ENCODE measurements at places on chromosomes 1 and 21.
A peak's percentile ranks its signal among the peaks of the same experiment; 100 is the strongest.

DNA sequence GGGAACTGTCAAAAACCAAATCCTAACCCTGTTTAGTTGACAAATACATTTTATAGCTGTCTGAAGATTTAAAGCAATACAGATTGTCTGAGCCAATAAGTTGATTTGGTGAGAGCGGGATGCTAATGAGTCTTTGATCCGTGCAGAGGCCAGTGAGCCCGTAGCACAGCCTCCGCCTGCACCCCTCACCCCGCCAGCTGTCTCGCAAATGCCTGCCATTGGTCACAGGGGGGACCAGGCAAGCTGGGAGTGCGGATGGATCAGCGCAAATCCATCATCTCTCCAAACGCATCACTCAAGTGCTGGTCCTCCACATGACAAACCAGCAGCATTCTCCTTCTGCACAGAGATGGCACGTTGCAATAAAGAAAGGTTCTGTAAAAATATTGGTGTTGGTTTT is 51.0 kb downstream of the ZBTB18 start:
- no peak for DNase-seq

GRCh38 chr1:52423771-52424170 is 19.4 kb downstream of the PRPF38A start:
- peak; percentile 76 for DNase-seq

DNA sequence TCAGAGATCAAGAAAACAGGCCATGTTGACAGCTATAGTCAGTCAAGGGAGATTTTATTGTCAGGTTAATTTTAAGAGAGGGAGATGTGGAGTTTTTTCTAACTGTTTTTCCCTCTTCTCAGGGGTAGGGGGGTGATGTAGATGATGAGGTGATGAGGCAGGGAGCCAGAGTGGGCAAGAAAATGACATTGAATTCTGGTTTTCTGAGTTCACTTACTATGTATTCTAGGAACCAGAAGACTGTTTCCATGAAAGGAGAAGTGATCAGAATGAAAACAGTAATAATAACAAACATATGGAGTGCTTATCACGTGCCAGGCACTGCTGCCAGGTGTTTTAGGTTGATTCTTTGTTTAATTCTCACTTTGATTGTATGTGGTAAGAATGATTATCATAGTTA is 40.2 kb downstream of the CASQ2 start:
- DNase-seq = no peak

DNA sequence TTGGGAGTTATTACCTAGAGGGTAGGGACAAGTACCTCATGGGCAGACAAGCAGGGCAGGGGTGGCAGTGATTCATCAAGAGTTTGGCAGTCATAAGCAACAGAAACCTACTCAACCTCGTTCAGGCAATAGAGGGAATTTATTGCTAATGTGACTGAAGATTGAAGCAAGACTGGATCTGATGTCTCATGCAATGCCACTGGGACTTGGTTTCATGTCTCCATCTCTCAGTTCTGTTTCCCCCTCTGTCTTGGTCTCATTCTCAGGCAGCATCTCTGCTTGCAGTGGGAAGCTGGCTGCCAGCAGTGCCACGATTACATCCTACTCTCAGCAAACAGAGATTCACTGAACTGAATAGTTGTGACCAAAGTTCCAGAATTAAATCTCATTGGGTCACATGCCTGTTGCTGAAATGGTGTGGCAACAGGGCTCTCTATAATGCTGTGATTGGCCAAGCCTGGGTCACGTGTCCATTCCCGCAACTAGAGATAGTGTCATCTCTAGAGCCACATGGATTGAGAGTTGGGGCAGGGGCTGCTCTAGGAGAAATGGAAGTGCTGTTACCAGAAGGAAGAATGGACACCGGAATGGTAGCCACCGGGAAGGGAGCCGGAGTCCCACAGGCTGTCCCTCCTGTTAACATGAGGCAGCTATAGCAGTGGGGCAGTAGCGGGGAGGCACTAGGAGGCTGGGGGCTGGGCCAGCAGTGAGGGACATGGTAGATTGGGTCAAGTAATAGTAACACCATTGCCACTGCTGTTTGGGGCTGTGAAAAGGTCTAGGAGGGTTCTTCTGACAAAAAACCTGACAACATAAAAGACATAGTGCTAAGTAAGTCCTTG is 3.9 kb upstream of the CDC42 start:
- peak; percentile 17 for DNase-seq

DNA sequence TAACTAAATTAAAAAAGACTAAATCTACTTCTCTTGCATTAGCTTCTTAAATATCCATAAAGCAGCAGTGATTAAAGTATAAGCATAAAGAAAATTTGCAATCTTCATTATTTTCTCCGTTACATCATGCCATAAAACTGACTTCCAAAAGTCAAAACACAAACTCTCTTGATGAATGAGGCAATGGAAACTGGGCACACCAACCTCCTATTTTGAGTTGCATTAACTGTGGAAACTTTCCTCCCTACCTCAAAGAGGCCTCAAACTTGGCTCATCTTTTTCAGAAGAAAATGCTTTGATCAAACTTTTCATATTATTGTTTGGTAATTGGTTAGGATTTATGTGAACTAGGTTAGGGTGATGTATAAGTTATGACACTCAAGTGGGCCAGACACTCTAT is 4.1 kb upstream of the BTG3 start:
- no peak for DNase-seq

GRCh38 chr1:78045926-78046778 is at the start of gene GIPC2:
TSS of gene GIPC2 (plus strand) at chr1:78045966. CDS start at chr1:78046095, 129 bp downstream.
- no peak for DNase-seq

DNA sequence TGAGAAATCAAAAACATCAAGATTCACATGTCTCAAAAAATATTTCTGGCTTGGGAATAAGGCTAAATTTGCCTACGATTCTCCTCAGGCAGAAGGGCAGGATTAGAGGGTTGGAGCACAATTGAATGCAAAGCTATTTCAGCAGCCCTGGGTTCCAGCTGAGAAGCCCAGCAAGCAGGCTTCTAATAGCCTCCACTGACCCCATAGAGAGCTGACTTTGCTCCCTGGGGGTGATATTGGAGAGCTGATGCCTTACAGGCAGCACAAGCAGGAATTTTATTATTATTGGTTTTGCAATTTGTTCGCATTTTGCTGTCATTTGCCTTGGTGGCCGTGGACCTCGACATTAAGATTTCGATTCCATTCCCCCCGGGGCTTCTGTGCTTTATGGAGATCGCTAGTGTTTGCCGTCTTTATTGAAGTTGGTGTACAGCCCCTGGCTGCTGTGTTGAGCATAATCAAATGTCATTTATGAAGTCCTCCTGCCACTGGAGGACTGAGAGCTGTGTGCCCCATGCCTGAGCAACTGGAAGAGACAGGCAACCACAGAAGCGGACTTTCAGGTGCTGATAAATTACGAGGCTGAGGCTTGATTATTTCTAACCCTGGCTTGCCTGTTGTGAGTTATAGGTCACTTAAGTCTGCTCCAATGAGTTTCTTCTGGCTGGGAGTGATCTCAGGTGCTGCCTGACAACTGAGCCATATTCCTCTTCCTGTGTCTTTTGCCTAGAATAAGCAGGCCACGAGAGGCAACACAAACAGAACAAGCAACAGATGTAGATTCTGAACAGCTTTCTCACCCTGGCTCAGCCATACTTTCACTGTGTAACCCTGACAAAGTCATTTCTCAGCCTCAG is 518.4 kb upstream of the CAMK1G start:
- no peak for DNase-seq

DNA sequence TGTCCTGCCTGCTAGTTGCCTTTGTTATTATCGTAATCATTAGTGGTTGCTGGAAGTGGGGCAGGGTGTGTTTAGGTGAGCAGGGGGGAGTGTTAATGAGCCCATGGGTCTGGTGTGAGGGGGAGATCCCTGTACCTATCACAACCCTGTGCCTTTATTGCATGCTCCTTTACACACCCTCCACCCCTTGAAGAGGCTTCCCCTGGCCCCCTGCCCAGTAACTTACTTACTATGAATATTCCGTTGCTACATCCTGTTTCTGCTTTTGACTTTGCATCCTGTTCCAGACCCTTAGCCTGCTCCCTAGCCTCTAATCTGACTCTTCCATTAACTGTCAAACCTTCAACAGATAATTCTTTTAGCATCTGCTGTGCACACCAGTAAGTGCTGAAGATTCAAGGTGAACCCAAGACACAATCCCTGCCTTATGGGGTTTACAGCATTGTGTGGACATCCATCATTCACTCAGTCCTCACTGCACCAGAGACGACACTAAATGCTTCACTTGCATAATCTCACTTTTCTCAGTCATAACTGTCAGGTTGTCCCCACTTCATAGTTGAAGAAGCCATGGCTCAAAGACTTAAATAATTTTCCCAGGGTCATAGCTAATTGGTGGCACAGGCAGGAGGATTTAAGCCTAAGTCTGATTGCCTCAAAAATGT is 47.9 kb downstream of the CDC7 start:
- peak; percentile 79 for DNase-seq

DNA sequence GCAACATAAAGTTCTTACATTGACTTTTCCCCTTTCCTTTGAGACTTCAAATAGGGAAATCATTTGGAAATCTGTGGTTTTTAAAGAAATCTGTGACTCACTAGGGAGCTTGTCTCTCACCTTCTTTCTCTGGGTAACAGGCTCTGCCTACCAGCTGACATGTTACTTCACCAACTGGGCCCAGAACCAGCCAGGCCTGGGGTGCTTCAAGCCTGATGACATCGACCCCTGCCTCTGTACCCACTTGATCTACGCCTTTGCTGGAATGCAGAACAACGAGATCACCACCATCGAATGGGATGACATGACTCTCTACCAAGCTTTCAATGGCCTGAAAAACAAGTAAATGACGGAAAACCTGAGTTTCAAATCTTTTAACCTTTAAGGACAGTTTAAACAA is 9.2 kb upstream of the CHIA start:
- DNase-seq = no peak

- no peak for DNase-seq
These were observed 3.6 kb upstream of the RSPH1 start for GRCh38 chr21:42499444-42500112.

DNA sequence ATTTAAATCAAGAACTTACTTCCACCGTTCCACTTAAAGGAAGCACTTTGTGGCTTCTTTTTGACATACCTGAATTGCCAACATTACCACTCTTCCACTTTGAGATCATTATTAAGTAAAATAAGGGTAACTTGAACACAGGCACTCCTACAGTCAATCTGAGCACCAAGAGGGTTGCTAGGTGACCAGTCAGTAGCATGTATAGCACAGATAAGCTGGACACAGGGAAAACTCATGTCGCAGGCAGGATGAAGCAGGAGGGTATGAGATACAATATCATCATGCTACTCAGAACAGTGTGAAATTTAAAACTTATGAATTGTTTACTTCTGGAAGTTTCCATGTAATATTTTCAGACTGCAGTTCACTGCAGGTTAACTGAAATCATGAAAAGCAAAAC is 47.0 kb upstream of the RAP1GAP start:
- no peak for DNase-seq

- no peak for DNase-seq
These were observed 3.2 kb downstream of the INKA2 start for GRCh38 chr1:111735858-111736544.

DNA sequence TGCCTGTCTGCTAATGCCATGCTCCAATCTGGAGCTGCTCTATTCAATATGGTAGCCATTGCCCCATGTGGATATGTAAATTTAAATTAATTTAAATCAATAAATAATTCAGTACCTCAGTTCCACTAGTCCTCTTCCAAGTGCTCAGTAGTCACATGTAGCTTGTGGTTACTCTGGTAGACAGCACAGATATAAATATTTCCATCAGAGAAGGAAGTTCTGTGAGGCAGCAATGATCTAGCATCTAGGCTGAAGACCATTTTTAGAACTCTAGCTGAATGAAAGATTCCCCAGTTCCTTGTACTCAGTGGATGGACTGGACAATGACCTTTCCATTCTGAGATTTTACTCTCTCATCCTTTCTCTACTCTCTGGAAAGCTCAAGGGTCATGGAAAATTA is 25.8 kb upstream of the CAPZB start:
- no peak for DNase-seq

DNA sequence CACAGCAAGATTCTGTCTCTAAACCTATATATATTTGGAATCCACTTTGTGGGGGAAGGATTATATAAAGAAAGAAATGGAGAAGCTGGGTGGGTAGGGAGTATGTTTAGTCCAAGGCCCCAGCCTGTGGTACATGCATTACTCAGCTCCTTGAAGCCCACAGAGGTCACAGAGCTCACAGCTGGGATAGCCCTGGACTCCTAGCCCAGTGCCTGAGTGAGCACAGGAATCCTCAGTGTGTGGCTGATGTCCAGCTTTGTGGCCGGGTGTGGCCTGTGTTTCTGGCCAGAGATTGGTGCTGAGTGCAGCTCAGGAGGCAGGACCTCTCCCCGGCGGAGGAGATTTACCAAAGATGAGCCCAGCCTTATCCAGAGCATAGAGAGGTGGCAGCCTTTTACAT is 7.6 kb downstream of the CAPN9 start:
- DNase-seq = no peak

GRCh38 chr1:41623736-41624135 is 139.3 kb upstream of the EDN2 start:
- DNase-seq = no peak

- peak; percentile 86 for DNase-seq
These were observed 5.8 kb downstream of the TTC13 start for GRCh38 chr1:230972855-230973271.

DNA sequence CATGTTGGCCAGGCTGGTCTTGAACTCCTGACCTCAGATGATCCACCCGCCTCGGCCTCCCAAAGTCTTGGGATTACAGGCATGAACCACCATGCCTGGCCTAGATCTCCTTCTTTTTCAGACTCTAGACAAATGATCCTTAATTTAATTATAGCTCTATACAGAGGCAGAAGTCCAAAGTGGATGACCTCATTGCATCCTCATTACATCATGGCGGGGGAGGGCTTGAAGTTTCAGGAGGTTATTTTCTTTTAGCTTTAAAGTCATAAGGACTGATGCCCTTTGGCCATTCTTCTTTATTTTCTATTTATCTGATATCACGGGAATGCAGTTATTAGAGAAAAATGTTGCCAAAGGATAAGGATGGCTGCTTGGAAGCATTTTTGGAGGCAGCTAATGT is 14.1 kb upstream of the MARK1 start:
- no peak for DNase-seq

DNA sequence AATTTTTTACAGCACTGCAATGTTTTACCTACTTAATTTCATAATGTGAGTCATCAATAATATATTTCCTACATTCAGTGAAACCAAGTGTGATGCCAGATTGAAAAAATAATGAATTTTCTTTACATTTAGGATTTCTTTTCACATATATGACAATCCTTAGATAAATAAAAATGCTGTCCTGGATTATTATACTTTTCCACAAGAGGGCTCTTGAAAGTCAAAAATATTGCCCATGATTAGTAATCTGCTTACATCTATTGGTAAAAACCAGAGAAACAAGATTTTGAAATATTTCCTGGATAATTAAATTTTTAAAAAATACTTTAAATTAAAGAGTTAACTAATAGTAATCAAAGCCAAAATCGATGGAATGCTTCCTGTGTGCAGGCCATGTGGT is 86.8 kb upstream of the PLPPR4 start:
- DNase-seq = no peak

DNA sequence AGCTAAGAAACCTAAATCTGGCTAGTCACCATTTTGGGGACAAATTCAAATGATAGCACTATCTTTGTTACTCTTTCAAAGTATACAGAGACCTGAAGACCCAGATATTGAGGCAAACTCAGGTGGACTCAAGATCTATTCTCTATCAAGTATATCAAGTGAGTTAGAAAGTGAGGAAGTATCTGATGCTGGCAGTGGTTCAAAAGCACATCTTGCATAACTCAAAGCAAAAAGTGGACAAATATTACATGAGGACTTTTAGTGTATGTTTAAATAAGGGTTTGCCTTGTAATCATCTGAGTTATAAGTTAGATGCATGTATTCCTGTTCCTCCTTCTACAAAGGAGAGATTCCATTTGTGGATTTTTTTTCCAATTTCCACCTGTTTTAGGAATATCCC is 338.4 kb downstream of the DISC1 start:
- DNase-seq = no peak

All from activated CD4-positive, alpha-beta T cell treated with anti-CD3 and anti-CD28 coated beads, Interleukin-2, amount 50 U/mL, for 16 hours (primary cell).